ENCODE measurements at places on chromosomes 16 and 17. TPM values are rescaled to one million over a fixed set of nuclear protein-coding genes. Genes with fewer than 3 reads are reported as not detected.

DNA sequence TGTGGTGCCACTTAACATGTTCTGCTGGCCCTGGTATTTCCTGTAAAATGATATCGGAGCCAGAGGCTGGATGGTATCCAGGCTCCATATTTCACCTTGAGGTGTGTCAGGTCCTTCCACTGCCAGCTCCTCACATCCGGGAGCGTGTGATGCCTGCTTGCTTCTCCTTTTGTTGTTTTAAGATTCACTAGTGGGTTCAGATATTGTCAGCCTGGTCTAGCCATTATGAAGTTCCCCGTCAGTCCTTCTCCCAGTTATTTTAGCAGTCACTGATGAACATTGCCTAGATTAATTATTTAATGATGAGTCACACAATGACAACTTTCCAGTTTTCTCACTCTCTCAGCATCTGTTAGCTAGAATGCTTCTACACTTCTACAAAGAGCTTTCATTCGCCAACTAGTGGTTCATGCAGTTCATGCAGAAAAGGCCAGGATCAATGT is 11.3 kb downstream of the DNAAF1 start:
- no peak for DNase-seq

DNA sequence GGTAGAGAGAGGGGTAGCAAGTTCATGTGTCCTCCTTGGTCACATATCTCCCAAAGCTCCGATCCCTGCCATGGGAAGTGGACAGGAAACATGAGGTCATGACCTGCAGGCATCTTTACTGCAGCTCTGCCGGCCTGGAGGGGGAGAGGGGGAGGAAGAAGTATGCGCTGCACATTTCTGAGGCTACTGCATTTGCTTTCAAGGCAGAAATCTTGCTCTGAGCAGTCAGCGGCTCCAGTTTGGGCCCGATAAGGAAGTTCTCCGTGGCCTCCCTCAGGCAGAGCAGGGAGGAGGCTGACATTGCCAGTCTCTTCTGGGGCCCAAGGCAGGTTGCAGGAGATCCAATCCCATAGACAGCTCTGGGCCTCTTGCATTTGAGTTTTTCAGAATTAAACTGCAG is 1.5 kb upstream of the NHERF1 start:
- no peak for DNase-seq

GRCh38 chr16:35525979-35526590 is 2066.7 kb downstream of the TP53TG3F start:
- DNase-seq, result no peak

GRCh38 chr16:10876315-10876714 is 687 bp upstream of the CIITA start:
- DNase-seq, result no peak

Gene NOMO2
- total RNA-seq, result 134 TPM

- DNase-seq, result no peak
Measured at GRCh38 chr17:7558544-7559319, at the start of gene TNFSF13. TSS of gene TNFSF13 (plus strand) at chr17:7558750. CDS start at chr17:7559040, 290 bp downstream.

DNA sequence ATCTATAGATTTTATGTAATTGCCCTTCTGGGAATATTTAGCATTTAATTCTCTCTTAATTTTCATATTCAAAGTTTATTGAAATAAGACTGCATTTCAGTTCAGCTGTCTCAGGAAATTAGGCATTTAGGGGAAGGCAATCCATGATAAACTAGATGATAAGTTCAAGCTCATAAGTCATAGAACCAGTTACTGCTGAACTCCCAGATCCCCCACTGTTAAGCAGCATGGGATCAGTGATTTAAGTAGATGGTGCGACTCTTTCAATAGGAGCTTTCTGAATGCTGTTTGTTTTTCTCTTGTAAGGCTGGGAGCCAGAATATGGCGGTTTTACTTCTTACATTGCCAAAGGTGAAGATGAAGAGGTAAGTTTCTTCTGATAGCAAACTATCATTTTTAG is 23.8 kb downstream of the OGFOD1 start:
- no peak for DNase-seq

DNA sequence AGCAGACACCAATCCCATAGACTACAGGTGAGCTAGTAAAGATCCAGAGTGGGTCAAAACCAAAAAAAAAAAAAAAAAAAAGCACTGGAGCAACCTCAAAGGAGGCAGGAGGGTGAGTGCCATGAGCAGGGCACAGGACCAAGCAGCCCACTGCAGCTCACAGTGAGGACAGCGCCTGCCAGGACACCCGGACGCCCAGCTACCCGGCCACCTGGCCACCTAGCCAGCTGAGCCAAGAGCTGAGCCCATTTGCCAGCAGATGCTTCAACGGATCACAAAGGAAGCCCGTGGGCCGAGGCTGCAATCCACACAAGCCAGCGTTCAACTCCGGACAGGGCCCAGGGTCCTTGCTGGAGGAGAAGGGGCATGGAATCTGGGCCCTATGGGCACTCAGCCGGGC is 15.1 kb downstream of the AXIN1 start:
- DNase-seq, result no peak

Measured in activated T-cell treated with anti-CD3 and anti-CD28 coated beads, Interleukin-2, amount 50 U/mL, for 4 hours (primary cell).